ENCODE measurements at places on chromosomes 5 and 9.

DNA sequence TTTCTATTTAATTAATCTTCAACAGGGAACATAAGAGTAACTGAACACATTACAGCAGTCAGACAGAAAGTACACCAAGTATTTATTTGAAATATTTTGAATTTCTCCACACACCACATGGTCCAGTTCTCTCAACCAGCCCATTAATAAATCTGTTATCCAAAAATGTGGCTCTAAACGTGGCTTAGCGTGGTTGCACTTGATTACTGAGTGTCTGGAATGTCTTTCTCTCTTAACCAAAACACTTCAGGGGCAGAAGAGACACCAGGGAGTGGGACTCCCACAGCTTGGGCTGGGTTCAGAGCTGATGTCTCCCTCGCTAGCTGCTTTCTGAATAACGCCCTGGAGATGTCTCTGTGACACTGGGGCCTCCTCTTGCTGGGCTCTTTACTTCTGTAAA, 52.6 kb upstream of the FANCC start:
- no peak for DNase-seq

GRCh38 chr9:129252937-129253802, 75.1 kb upstream of the IER5L start:
- no peak for DNase-seq

DNA sequence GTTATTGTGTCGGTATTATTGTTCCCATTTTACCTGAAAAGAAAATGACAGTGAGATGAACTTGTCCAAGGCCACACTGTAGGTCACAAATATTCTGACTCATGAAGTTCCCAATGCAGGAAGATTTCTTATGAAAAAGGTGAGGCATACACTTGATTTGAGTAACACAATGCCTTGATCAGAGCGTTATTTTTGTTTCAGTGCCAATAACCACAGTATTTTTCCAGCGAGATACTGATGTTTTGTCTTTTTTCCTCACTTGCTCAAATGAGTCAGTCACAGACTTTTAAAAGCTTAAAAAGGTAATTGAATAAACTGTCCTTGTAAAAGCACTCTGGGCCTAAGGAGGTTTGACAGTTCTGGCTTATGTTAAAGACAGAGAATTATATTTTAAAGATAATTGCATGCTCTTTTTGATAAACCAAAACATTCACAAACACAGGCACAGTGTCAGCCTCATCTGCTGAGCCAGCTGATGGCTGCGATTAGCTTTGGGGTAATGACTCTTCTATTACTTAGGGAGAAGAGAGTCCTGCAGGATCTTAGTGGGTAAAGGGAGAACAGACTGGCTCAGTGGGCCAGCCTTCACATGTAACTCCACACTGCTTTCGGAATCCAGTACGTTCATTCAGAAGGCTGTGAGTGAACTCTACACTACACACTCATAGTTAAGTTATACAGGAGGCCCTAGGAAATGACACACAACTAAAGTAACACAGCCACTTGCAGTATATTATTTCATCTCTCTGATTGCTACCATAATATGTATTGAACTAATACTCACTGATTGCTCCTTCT, 165.5 kb upstream of the CD180 start:
- DNase-seq: no peak

- no peak for DNase-seq
Measured at GRCh38 chr9:111945216-111945615, 48.6 kb downstream of the UGCG start.

DNA sequence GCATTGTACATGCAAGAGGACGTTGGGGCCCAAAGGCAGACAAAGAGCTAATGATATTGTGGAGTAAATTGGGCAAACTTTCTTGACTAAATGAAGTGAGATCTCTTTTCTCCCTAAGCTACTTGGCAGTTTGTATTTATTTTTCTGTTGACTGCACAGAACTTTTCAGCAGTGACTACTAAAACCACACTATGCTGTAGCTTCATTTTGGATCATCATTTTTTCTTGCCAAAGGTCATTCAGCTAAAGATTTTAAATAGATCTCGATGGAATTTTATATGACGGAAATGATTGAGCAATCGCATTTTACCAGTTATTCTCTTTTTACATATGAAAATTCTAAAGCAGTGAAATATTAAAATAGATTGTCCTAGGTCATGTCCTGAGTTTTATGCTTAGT, 286.1 kb upstream of the ACTBL2 start:
- no peak for DNase-seq

DNA sequence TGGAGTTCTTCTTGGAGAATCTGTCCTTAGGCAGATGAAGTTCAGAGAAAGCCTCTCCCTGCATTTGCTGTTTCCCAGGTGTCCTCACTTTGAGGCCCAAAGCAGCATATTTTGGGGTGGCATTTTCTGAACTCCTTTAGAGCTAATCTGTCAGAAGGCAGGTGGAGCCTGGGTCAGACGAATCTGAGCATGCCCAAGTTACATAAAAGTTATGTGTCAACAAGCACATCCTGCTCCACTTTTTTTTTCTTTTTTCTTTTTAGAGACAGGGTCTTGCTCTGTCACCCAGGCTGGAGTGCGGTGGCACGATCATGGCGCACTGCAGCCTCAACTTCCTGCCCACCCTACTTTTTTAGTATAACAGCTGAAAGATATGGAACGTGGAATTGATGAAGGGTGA, 41.3 kb upstream of the HSPA9 start:
- no peak for DNase-seq
